Stimulated activated CD4-positive, alpha-beta T cell treated with anti-CD3 and anti-CD28 coated beads, Interleukin-15, amount 100 ng/mL, for 1 hour (primary cell): ENCODE measurements at places on chromosomes 3 and 15.
A peak's percentile ranks its signal among the peaks of the same experiment; 100 is the strongest.

DNA sequence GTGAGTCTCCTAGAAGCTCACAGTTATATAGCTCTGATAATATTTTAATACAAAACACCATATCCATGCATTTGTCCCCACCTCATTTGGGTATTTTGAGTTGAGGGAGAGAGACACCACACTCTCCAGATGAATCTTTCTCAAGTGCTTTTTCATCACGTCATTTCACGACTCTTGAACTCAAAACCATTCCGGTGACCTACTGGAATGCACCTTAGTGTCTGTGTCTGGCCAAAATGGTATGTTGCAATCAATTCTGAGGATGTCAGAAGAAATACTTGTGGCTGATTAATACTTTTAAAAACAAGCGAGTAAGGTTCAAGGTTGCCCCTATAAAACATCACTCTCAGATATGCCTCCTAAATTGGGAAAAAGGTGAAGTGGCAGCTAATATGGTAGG, 352.6 kb upstream of the ICE2 start:
- DNase-seq = no peak

- no peak for DNase-seq
These were observed 45.7 kb upstream of the MGLL start for GRCh38 chr3:127867986-127868385.

GRCh38 chr15:64507293-64507802, 47.0 kb downstream of the ZNF609 start:
- DNase-seq = no peak

GRCh38 chr3:123285479-123285878, 83.7 kb downstream of the SEC22A start:
- DNase-seq = no peak

DNA sequence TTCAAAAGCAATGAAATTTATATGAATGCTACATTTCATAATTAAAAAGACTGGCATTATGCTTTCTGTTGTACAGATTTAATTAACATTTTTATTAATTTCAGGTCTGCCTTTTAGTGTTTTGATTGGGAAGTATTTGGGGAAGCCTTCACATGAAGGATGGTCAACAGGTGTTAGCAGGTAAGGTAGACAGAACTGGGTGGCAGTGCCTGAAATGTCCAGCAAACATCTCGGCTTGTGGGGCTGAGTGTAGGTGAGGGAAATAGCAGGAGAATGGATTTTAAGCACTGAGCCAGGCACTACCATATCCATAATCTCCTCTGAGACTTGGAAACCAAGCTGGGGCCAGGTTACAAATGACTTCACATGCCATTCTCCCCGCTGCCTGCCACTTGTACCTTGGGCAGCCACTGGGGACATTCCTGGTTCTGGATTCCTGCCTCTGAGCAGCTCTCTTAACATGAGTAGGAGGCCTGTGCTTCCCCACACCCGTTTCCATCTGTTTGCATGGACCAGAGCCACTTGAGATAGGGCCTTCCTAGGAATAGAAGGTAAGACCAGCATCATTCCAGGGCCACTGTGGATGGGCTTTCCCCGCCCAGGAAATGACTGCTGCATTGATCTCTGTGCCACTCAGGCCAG, 125.9 kb upstream of the HES1 start:
- DNase-seq = no peak

GRCh38 chr15:48858401-48858800, 19.5 kb upstream of the EID1 start:
- DNase-seq = no peak

DNA sequence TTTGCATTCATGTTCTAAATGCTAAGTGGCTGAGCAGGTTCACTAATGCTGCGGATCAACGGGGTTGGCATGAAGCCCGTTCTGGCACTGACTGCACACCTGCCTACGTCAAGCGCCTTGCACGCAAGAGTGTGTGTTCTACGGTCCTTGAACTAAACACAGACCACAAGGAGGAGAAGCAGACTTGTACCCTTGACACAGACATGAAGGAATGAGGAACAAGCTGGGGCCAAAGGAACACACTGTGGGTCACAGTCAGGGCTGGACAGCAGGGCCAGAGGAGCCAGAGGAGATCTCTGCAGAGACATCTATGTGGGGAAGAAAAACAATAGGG, 48.0 kb upstream of the LDHAL6B start:
- DNase-seq = no peak

DNA sequence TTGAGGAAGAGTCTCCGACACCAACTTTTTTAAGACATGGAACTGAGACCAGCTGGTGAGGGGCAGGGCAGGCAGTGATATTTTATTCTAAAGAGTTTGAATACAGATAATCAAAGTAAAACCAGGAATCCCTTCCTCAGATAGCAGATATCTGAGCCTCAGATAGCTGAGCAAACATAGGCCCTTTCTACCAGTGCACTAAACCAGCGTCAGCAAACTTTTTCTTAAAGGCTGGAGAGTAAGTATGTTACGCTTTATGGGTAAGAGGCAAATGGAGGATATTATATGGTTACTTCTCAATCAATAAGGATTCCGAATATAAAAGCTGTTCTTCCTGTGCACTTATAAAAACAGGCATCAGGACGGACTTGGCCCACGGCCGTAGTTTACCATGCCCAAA, 73.9 kb downstream of the WNT5A start:
- DNase-seq = no peak

DNA sequence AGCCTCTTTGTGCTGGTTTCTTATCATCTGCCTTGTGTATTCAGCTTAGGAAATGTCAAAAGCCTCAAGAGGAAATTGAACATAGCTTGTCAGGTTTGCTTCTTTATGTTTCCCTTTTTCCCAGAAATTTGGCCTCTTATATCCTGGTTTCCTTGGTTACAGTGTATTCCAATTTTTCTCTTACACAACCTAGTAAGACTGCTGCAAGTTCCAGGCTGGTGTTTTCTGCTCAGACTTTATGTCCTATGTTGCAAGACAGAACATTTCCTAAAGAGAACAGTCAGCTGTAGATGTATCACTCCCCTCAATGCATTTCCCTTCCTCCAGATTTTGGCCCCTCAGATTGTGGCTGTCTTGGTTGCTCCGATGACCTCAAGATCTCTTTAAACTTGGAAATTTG, 102.5 kb downstream of the SH3GL3 start:
- no peak for DNase-seq

GRCh38 chr3:163722405-163722804, 1355.9 kb downstream of the SI start:
- DNase-seq = no peak

DNA sequence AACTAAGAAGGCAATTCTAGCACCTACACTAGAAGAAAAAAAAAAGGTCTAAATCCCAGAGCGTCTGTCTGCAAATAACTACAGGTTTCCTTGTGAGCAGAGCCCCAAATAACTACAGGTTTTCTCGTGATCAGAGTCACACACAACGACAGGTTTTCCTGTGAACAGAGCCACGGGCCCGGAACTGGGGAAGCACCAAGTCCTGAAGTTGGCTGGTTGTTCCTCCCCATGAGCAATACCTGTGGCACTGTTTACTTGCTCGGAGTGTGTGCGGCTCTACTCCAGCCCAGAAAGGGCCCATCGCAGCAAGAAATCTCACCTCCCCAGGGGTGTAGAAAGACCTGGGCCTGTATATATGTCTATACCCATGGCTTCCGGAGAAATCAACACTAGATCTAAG, 644 bp upstream of the MASP1 start:
- DNase-seq = no peak

GRCh38 chr3:72629191-72629631, 219.0 kb downstream of the SHQ1 start:
- no peak for DNase-seq

GRCh38 chr3:120634539-120634938, 38.4 kb downstream of the NDUFB4 start:
- no peak for DNase-seq

DNA sequence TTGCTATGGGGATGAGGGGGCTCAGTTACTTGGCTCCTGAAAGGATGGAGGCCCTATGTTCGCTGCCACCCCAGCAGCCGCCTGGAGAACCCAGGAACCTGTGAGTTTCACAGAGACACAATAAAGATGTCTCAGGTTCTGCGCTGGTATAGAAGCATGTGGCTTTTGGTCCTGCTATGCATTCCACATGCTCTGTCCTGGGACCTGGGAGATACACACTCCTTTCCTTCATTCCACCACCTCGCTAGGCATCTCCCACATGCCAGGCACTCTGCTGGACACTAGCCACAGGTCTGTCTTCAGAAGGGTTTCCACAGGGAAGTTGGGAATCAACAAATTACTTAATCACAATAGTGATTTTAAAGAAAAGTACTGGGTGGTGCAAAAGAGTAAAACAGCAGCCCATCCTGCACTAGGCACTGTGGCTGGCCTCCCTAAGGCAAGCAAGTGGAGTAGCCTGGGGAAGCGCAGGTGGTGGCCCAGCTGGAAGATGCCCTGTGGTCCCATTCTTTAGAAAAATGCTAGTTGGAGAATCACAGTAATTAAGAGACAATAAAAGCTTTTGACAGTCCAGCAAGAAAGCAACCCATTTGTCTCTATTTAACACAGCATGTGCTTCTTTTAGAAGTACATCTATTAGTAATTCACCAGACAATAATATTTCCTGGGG, 408.9 kb upstream of the WNT5A start:
- no peak for DNase-seq

- no peak for DNase-seq
These were observed 25.6 kb downstream of the LYSMD4 start for GRCh38 chr15:99707473-99708270.

DNA sequence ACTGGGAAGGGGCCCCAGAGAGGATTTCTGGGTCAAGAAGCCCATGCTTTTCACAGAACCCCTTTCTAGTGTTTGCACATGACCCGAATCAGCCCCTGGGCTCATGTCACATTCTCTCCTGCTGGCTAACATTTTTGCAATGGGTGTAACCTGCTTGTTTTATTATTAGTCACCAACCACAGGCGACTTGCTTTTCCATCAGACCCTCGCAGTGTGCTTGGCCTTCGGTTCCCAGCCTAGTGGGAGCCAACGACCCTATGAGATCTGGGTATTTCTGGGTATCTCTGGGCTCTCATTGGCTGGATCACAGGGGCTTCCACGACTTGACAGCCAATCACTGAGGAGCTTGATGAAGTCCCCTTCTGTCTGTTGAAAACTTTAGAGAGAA, 11.0 kb upstream of the FBLN2 start:
- DNase-seq = no peak

- no peak for DNase-seq
These were observed 183.3 kb downstream of the NR1D2 start for GRCh38 chr3:24128199-24129005.

DNA sequence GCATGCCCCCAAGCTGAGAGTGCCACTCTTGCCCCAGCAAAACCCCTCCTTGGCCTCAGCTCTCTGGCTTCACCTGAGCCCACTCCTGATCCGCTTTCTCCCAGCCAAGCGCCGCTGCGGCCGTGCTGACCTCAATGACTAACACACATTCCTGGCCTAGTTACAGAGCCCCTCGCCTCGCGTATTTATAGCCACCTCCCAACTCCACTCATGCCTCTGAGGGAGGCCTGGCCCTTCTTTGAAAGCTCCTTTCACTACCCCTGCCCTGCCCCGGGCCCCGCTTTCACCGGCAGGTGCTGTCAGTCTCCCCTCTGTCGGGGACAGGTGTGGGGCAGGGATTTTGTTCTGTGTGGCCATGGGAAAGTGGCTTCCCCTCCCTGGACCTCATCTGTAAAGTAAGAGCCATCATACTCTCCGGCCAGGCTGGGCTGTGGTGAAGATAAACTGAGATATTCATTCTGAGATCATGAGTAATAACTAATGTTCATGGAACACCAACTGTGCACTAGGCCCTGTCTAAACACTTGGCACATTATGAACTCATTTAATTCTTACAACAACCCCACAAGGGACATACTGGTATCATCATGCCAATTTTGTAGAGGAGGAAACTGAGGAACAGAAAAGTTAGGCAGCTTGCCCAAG, 13.2 kb upstream of the ATP2B2 start:
- no peak for DNase-seq

- no peak for DNase-seq
These were observed 6.4 kb upstream of the FMN1 start for GRCh38 chr15:33200903-33201302.

GRCh38 chr15:84761607-84762131, 13.3 kb downstream of the ZNF592 start:
- DNase-seq = no peak

GRCh38 chr3:99854756-99855298, 37.2 kb downstream of the CMSS1 start:
- no peak for DNase-seq

- peak; percentile 2 for DNase-seq
These were observed 1.0 kb downstream of the MYO9A start for GRCh38 chr15:72116731-72117485.

GRCh38 chr15:66944121-66944520, 121.3 kb upstream of the SMAD3 start:
- DNase-seq = no peak

GRCh38 chr3:47265725-47266428, 16.7 kb downstream of the KIF9 start:
- no peak for DNase-seq

- no peak for DNase-seq
These were observed 21.3 kb upstream of the LRRC58 start for GRCh38 chr3:120370463-120370862.

GRCh38 chr3:183253528-183254486, 754 bp downstream of the B3GNT5 start:
- no peak for DNase-seq

- DNase-seq = no peak
These were observed 51.7 kb downstream of the BOC start for GRCh38 chr3:113263020-113263419.

DNA sequence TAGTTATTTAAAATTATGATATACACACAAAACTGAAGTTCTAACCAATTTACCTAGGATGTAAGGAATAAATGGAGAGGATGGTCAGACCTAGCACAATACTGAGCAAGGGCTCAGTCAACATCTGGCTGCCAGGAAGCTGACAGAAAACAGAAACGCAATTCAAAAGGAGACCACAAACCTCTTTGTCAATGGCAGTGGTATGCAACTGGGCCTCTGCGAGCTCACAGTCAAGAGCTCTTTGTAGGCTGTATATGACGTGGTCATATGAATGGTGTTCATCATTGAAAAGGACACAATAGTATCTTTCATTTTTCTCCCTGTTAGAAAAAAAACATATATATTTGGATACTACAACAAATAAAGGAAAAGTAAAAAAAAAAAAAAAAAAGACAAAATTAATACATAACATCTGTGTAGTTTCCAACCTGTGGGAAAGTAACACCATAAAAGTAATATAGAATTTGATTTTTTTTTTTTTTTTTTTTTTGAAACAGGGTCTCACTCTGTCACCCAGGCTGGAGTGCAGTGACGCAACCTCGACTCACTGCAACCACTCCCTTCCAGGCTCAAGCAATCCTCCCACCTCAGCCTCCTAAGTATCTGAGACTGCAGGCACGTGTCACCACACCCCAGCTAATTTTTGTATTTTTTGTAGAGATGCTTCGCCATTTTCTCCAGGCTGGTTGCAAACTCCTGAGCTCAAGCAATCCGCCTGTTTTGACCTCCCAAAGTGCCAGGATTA, 37.9 kb downstream of the UBR1 start:
- DNase-seq = no peak

- DNase-seq = no peak
These were observed 7.0 kb downstream of the TLR9 start for GRCh38 chr3:52218454-52218853.

DNA sequence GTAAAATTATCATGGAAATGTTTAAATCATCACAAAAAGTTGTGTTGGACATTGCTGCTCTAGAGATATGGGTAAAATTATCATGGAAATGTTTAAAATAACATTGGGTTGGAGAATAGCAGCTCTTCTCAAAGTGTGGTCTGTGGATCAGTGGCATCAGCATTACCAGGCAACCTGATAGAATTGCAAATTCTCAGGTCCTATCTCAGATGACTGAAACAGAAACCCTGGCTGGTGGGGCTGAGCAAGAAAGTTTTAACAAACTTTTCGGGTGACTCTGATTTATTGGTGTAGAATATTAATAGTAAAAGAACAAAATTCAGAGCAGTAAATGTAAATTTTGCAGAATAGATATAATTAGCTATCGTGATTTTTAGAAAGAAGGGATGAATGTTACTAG, 28.9 kb downstream of the NXPE3 start:
- DNase-seq = no peak
